IgD-negative memory B cell (primary cell): ENCODE measurements at places on chromosomes 16 and 17. TPM values are rescaled to one million over a fixed set of nuclear protein-coding genes. Genes with fewer than 3 reads are reported as not detected.

Gene TMEM204
- 2.9 TPM for polyA plus RNA-seq

Gene MFAP4
- not detected for polyA plus RNA-seq

Gene SLC25A10
- 2.4 TPM for polyA plus RNA-seq

Gene MT3
- not detected for polyA plus RNA-seq

Gene NOD2
- 0.86 TPM for polyA plus RNA-seq

Gene KRTAP1-5
- not detected for polyA plus RNA-seq

Gene ANKFN1
- not detected for polyA plus RNA-seq

Gene RNF43
- polyA plus RNA-seq, result 0.15 TPM

Gene ANKRD40CL
- polyA plus RNA-seq, result not detected

Gene PPP1R1B
- not detected for polyA plus RNA-seq

Gene PHF23
- 38.2 TPM for polyA plus RNA-seq

Gene CHD9
- polyA plus RNA-seq, result 72.3 TPM

Gene UTP4
- 55.0 TPM for polyA plus RNA-seq

Gene KRT37
- not detected for polyA plus RNA-seq

Gene PMFBP1
- 0.11 TPM for polyA plus RNA-seq

Gene TGFB1I1
- polyA plus RNA-seq, result 0.59 TPM

Gene RABEP1
- polyA plus RNA-seq, result 62.9 TPM

Gene CORO7
- 108 TPM for polyA plus RNA-seq

Gene ZP2
- polyA plus RNA-seq, result not detected

Gene HSPB9
- 0.15 TPM for polyA plus RNA-seq

Gene CARD14
- polyA plus RNA-seq, result not detected

Gene CD300LB
- polyA plus RNA-seq, result not detected

Gene TOP2A
- not detected for polyA plus RNA-seq

Gene CCL4L2
- not detected for polyA plus RNA-seq

Gene PRSS53
- 0.83 TPM for polyA plus RNA-seq

Gene HEATR9
- not detected for polyA plus RNA-seq

Gene KIF18B
- not detected for polyA plus RNA-seq

Gene TBC1D3I
- not detected for polyA plus RNA-seq

Gene GLG1
- 91.8 TPM for polyA plus RNA-seq

Gene CCL4
- 8.4 TPM for polyA plus RNA-seq

Gene TBC1D3E
- not detected for polyA plus RNA-seq
